Myocyte (in vitro differentiated cells): ENCODE measurements at places on chromosomes 1 and 21. TPM values are rescaled to one million over a fixed set of nuclear protein-coding genes. Genes with fewer than 3 reads are reported as not detected.
A peak's percentile ranks its signal among the peaks of the same experiment; 100 is the strongest.

- DNase-seq: no peak
Observed at GRCh38 chr1:186762653-186763052, 66.1 kb upstream of the PLA2G4A start.

DNA sequence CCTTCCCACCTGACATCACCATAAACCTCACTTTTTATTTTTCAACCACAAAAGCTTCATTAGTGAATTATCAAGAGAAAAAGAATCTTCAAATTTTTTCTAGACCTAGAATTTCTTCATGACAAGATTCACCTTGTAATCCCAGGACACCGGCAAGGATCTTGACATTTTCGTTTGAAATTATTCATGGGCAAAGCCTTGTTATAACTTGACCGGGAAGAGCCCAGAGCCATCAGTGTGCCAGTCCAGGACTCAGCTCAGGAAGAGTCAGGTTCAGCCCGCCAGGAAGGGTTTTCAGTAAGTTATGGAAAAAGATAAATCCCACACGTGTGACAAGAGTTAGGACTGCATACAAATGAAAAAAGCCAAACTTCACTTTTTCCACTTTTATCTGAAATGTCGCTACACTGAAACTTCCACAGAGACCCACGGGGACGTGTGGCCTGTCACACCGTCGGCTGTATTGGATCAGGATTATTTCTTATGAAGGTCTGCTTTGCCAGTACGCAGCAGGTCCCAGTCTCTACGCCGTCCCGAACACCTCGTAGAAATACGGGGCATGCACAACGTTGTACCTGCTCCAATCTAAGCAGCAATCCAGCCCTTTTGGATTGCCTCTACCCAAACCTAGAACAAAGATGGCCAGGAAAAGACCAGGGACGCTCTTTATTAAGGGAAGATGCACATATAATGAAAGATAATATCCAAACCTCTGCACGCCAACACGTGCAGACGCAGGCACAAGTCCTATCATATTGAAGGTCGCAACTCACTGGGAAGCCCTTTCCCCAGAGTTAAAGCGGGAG is 916 bp downstream of the F3 start:
- DNase-seq: no peak

PDPN gene
- total RNA-seq: 0.99 and 2.7 TPM in 2 replicates

- DNase-seq: no peak
Observed at GRCh38 chr1:150765296-150765976, at the start of gene CTSS. CTSS (minus strand) TSS chr1:150765778; CDS start chr1:150764763, 1,015 bp downstream.

GRCh38 chr1:164577291-164577690 is 18.3 kb downstream of the PBX1 start:
- no peak for DNase-seq

OR2L8 gene
- total RNA-seq: not detected in 2 replicates

GRCh38 chr1:27360159-27361043 is 6.4 kb downstream of the MAP3K6 start:
- DNase-seq: no peak

DNA sequence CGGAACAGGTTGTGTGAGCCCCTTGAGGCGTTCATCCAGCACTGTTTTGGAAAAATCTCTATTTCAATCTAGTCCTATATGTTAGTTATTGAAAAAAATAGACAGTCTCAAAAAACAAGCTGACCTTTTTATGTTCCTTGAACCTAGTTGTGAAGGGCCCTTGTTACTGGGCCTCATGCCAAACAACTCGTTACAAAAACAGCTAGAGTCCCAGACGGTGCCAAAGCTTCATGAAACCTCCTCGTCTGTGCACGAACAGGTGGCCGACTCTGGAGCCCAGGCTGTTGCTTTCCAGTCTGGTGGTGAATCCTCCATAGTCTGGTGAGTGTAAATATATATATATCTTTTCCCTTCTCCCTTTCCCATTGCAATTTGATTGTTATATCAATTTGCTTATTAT is at the start of gene CHIA:
Gene CHIA (plus strand): TSS at position 222 of the 400 bp plus-strand sequence. CDS start 19,617 bp downstream, outside the sequence.
- DNase-seq: peak; percentile 66

GRCh38 chr1:219123036-219123435 is 50.6 kb upstream of the LYPLAL1 start:
- peak; percentile 18 for DNase-seq

DNA sequence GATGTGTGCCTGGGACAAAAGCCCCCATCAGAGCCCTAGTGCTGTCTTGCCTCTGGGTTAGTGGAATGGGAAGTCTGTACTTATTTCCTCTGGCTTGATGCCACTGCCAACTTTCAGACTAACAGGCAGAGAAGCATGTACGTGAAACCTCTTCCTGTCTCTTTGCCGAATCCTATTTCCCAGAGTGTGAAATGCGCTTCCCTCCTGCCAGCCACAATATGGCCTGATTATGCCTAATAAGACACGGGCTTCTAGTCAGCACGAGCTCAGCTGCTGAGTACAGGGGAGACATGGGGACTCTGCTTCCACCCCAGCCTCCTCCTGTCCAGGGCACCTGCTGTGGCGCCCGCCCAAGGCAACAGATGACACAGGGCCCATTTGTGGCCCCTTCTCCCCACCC is 111.4 kb downstream of the KCND3 start:
- DNase-seq: no peak
